ENCODE measurements at places on chromosomes 12 and 14.

- DNase-seq: no peak
Observed at GRCh38 chr14:76729258-76729657, 32.0 kb upstream of the VASH1 start.

DNA sequence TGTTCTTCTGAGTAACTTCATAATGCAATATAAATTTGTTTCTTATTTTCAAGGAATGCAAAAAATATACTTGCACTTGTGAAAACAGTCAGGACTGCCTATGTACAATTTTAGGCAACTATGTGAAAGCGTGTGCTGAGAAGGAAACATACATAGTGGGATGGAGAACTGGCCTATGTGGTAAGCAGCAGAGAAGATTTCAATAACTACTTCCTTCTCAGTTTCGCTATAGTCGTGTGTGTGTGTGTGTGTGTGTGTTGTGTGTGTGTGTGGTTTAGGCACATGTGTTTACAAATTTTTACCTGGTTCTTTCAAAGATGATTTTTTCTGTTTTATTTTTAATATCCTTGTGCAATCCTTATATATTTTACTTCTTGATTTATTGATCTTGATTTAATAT, 211.8 kb downstream of the LRRK2 start:
- no peak for DNase-seq

DNA sequence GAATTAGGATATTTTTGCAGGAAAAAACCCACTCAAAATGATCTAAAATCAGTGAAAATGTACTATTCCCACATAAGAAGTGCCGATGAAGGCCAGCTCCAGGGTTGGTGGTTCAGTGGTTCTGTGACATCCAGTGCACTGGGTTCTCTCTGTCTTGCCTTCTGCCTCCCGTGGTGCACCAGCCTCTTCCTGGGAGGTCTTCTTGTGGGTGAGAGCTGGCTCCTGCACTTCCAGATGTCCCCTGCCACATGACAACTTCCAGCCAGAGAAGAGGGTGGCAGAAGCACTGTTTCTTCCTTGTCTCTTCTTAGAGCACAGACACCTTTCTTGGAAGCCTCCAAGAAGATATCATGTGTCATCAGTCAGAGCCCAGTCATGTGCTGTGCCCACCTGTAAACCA, 170.9 kb downstream of the PELI2 start:
- no peak for DNase-seq

GRCh38 chr12:13379531-13380188, 183.1 kb downstream of the EMP1 start:
- no peak for DNase-seq

DNA sequence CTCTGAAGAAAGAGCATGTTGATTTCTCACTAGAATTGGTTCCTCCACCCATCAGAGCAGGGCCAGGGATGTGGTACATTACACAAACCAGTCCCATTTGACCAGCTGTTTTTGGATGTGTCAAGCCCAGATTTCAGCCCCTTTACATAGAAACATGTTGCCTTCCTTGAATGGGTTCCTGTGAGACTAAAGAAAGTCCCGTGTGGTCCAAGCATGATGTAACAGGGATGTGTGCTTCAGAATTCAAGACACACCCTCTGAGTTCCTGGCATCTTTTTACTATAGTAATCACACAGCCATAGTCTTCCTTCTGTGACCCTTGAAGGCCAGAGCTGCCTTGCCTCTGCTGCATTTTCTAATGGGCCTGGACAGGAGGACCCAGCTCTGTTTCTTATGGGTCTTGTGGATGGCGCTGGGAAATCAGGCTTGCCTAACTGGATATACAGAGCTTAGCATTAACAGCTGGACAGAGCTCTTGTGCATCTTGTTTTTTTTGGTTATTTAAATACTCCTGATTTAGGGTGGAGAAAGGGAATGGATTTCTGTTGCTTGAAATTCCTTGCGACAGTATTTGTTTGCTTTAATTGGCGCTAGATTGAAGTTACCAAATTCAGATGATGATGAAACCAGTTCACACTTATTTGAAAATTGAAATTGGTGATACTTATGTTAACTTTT, 341.0 kb downstream of the ZFP36L1 start:
- no peak for DNase-seq

- no peak for DNase-seq
Observed at GRCh38 chr14:68768316-68768715, 24.6 kb downstream of the ZFP36L1 start.

DNA sequence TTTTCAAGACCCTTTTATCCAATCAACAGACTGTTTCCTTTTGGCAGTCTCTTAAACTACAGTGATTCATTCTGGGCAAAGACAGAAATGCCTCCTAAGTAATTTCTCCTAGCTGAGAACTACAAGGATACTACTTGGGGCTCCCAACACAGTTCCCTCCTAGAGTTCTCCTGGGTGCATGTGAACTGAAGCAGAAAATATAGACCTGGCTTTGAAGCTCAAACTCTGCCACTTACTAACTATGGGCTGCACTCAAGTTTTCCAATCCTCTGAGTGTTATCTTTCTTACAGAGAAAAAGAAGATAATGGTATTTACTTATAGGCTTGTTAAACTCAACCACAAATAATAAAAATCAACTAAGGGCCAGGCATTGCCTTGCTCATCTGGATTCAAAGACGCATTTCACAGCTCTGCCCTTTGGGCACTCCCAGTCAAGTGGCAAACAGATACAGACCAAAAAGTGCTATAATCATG, 97.6 kb downstream of the EFCAB11 start:
- DNase-seq: no peak

GRCh38 chr12:69022674-69023073, 89.7 kb upstream of the CPM start:
- no peak for DNase-seq

- DNase-seq: no peak
Observed at GRCh38 chr14:69587389-69587788, 12.7 kb upstream of the CCDC177 start.

DNA sequence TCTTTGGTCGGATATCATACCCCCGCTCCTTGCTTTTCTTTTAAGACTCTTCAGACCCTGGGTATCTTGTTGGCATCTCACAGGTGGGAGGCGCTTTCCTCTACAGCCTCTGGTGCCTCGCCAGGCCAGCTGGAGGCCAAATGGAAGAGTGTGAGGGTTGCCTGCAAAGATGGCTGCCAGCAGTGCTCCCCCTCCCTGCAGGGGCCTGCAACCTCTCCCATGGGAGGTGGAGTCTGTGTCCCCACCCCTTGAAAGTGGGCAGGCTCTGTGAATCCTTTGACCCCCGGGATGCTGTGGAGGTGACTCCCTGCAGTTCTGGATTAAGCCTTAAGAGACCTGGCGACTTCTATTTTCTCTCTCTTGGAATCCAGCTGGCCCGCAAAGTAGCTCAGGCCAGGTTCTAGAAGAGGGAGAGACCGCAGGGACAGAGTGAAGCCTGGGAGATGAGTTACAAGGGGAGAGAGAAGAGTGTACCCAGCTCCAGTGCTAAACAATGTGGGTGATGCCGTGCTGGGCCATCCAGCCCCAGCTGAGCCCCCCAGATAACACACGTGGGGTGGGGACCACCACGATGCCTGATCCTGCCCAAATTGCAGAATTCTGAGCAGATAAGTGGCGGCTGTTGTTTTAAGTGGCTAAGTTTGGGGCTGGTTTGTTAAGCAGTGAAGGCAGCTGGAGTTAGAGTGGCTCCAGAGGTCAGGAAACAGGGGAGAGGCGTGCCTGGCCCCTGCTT, 37.9 kb upstream of the NCOR2 start:
- DNase-seq: no peak

GRCh38 chr12:93970900-93971688, 177.3 kb upstream of the PLXNC1 start:
- no peak for DNase-seq

All from nephron progenitor cell (in vitro differentiated cells).